ENCODE measurements at places on chromosomes 2 and 18. TPM values are rescaled to one million over a fixed set of nuclear protein-coding genes. Genes with fewer than 3 reads are reported as not detected.

Gene TOGARAM2
- total RNA-seq, result 0.65 TPM

Gene ANKRD30B
- not detected for total RNA-seq

Gene MAL
- 1.2 TPM for total RNA-seq

Gene C2orf81
- total RNA-seq, result 3.1 TPM

Gene MYO5B
- 4.5 TPM for total RNA-seq

Gene FBXO41
- total RNA-seq, result 4.7 TPM

Gene POTEC
- not detected for total RNA-seq

Gene TMEM247
- total RNA-seq, result not detected

Gene FRZB
- 122 TPM for total RNA-seq

Gene EFHD1
- 85.8 TPM for total RNA-seq

Gene PDE1A
- total RNA-seq, result 17.1 TPM

Gene ELOA2
- total RNA-seq, result not detected

Gene ABCG5
- not detected for total RNA-seq

Gene KCNG3
- 0.24 TPM for total RNA-seq

Gene G6PC2
- not detected for total RNA-seq

Gene ATP8B1
- total RNA-seq, result 76.5 TPM

Gene SLC5A7
- not detected for total RNA-seq

Gene HRH4
- total RNA-seq, result 0.15 TPM

Gene NYAP2
- total RNA-seq, result 1.7 TPM

Gene SERPINB13
- total RNA-seq, result not detected

Gene SLC16A14
- total RNA-seq, result 2.0 TPM

Gene DHX57
- 19.6 TPM for total RNA-seq

Gene PLGLB2
- total RNA-seq, result 2.5 TPM

Gene CCDC141
- 3.9 TPM for total RNA-seq

Gene AFF3
- total RNA-seq, result 10.6 TPM

Gene ESPNL
- not detected for total RNA-seq

Gene DYNC2LI1
- total RNA-seq, result 24.6 TPM

Gene MDH1B
- 0.93 TPM for total RNA-seq

Gene SERPINB3
- total RNA-seq, result not detected

Gene BMPR2
- total RNA-seq, result 103 TPM

Gene CUL3
- 72.4 TPM for total RNA-seq

Gene ANO7
- total RNA-seq, result 1.2 TPM

Gene PSMA8
- not detected for total RNA-seq

Gene RSAD2
- 8.9 TPM for total RNA-seq

Gene TTL
- total RNA-seq, result 46.6 TPM

Gene ALKAL2
- 21.2 TPM for total RNA-seq

Gene NFATC1
- 39.2 TPM for total RNA-seq

Gene TTN
- 4.8 TPM for total RNA-seq

Gene MRO
- 1.7 TPM for total RNA-seq

Gene NT5DC4
- not detected for total RNA-seq

Gene ALPI
- total RNA-seq, result not detected

Gene METTL5
- total RNA-seq, result 45.8 TPM

Gene ILKAP
- 48.4 TPM for total RNA-seq

Gene SLC19A3
- 5.1 TPM for total RNA-seq

Gene EMILIN1
- total RNA-seq, result 180 TPM

Gene SCN3A
- total RNA-seq, result 2.4 TPM

Gene TRABD2A
- 2.2 TPM for total RNA-seq
